ENCODE measurements at places on chromosomes 12 and 14.

- no peak for DNase-seq
Measured at GRCh38 chr14:88775532-88775931, 17.2 kb downstream of the EML5 start.

DNA sequence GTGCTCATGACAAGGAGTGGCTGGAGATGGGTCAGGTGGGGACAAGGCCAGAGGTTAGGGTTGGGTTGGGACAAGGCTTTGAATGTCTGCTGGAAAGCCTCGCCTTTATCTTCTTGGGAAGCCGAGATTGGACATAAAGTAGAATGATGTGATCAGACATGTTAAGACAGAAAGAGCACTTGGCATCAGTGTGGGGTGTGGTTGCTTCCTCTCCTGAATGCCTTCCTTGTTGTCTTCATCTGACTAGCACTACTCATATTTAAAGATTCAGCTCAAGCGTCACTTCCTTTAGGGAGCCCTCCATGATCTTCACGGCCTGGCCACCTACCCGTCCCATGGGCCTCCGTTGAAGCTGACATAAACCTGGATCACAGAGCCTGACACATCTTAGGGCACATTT lies 14.8 kb upstream of the C12orf75 start:
- no peak for DNase-seq

- no peak for DNase-seq
Measured at GRCh38 chr12:50660425-50660822, 103.5 kb upstream of the ATF1 start.

GRCh38 chr12:116469344-116469743 lies 89.8 kb upstream of the MAP1LC3B2 start:
- DNase-seq: no peak

DNA sequence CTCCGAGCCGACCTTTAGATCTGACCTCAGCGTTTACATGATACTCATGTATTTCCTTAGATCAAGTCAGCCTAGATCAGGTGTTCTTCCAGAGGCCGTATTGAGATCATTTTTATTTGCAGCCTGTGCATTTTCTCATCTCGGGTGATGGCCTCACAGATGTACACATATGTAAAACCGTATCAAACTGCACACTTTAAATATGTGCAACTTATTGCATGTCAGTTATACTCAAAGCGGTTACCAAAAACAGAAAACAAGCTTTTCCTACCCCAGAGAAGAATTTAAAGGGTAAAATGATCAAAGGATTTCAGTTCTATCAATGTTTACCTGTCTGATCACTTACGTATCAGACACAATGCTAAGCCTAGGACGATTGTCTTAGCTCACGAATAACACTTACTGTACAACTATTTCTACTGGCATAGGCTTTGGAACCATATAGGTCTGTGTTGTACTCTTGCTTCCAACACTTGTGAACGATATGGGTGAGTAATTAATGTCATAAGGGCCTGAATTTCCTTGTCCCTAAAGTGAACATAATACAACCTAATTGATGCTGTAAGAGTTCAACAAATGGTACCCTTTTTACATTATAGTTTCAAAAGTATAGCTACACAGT lies 628 bp upstream of the LLPH start:
- DNase-seq: no peak

GRCh38 chr12:102300824-102301461 lies 103.3 kb upstream of the PMCH start:
- no peak for DNase-seq

GRCh38 chr12:104462931-104463339 lies 6.2 kb downstream of the CHST11 start:
- DNase-seq: no peak

DNA sequence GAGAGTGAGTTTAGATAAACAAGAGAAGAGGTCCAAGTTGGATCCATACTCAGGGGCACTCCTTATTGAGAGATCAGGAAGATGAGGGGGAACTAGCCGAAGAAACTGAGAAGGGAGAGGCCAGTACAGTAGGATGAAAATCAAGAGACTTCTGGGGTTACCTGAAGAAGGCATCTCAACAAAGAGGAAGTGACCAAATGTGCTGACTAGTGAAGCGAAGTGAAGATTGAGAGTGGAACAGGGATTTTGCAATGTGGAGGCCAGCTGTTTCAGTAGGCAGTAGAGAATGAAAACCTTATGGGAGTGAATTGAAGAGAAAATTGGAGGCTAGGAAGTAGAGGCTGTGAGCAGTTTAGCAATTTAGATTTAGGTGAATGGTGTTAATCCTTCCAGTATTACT lies 153.0 kb downstream of the SYNE2 start:
- DNase-seq: no peak

DNA sequence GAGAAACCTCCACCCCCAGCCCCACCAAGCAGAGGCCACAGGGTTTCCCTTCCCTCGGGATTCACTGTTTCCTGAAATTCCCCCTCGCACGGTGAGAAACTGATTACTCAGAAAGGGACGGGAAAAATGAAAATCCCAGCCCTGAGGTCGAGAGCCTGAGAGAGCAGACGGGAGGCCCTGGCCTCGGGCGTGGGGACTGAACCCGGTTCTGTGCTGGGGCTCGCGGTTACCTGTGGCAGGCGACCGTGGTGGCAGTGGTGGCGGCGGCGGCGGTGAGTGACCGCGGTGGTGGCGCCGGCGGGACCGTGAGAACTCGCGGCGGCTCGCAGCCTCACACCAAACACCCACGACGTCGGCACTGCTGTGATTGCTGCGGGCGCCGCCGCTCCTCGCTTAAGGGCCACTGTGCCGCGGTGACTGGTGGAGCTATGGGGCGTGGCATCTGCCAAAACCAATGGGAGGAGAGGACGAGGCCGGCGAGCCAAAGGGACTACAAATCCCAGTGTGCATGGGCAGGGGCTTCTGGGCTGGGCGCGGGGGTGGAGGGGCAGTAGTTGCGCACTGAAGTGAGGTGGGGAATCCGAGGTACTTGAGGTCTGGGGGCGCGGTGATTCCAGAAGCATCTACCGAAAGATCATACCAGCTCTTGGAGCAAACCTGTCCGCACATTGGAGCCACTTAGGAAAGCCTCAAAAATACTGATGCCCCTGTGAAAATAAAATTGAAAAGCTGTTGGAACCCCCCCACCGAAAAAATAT lies at the start of gene LGMN:
LGMN (minus strand) TSS at position 369 of the 758 bp plus-strand sequence. CDS start 15,841 bp downstream, outside the sequence.
- DNase-seq: peak; percentile 53
